ENCODE measurements at places on chromosomes 13 and 19.

- DNase-seq = no peak
Observed at GRCh38 chr13:22086597-22087330, 415.9 kb downstream of the FGF9 start.

- DNase-seq = no peak
Observed at GRCh38 chr19:35073516-35073915, 32.0 kb downstream of the HPN start.

DNA sequence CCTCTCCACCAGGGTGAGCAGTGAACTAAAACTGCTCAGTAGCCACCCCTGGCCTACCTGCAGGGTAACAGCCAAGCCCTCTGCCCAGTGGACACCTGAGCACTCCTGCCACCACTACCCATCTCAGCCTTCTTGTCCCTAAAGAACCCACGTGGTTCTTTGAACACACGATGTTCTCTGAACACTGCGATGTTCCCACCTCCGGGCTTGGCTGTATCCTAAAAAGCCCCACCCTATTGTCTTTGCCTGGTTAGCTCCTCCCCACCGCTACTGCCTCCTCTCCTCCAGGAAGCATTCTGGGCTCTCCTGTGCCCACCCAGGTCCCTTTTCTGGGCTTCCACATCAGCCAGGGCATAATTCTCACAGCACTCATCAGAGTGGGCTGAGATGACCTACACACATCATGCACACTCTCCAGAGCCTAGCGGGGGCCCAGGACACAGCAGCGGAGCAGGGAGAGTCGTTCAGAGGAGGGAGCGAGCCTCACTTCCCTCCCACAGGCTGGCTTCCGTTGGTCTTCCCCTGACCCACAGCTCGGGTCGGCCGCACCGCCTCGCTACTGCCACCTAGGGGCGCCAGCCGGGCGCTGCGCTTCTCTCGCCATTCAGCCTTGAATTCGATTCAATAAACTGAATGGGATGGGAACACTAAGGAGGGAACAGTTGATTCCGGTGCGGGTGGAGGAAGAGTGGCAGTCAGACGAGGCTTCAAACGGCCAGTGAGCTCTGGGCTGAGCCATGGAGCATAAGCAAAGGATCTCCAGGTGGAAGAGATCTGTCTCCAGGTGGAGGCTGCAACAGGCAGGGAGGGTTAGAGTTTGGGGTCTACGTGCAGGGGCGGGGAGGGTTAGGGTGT is 3.2 kb downstream of the ELAVL1 start:
- no peak for DNase-seq

- no peak for DNase-seq
Observed at GRCh38 chr13:34772881-34773280, 169.2 kb upstream of the NBEA start.

- DNase-seq = no peak
Observed at GRCh38 chr19:38433268-38433733, at the start of gene RYR1. TSS of gene RYR1 (plus strand) at chr19:38433691. CDS start at chr19:38433830, 139 bp downstream.

DNA sequence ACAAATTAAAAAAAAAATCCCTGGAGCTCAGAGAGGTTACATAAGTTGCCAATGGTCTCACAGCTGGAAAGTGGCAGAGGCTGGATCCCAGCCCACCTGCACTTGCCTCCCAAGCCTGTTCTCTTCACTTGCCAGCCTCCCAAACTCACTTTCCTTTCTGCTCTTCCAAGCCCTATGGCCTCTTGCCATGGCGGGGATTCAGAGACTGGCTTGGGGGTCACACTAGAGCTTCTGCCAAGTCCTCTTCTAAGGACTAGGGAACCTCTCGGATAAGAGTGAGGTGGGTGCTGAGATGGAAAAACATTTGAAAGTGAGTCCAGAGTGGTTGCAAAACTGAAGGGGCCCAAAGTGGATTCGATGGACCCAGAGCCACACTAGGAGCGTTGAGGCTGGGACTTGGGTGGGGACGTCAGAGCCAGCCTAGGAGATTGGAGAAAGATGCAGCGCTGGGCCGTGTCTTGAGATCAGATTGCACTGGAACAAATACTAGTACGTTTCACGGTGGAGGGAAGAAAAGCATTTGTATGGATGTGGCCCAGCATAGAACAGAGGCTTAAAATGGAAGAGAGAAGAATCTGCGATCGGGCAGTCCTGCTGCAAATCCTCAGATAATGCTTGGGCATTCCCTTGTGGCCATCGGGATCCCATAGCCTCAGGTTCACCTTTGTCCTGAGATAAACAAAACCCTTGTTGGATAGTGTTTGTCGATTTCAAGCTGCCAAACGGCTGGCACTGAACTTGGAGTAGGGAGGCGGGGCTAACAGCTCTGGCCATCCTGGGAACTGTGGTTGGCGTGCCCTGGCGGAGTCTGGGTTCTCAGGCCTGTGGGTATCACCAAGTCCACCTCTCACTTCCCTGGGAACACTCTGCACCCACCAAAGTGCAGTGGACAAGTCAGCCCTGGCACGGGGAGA is 84.8 kb downstream of the ING1 start:
- no peak for DNase-seq

DNA sequence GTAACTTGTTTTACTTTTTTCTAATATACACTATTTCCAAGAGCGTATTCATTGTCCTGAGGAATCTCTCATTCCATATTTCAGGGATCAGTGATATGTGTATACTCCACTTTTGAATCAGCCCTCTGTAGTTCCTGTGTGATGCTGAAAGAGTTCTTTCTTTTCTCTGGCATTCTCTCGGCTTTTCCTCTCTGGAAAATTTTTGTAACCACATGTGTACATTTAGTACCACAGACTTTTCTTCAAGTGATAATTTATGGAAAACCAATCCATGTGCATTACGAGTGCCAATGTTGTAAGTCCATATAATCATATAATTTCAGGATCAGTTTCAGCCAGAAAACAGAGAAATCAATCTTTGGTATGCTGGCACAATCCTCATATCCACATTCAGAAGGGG is 102.2 kb upstream of the MBNL2 start:
- no peak for DNase-seq

- no peak for DNase-seq
Observed at GRCh38 chr13:106548064-106548696, 12.7 kb upstream of the EFNB2 start.

DNA sequence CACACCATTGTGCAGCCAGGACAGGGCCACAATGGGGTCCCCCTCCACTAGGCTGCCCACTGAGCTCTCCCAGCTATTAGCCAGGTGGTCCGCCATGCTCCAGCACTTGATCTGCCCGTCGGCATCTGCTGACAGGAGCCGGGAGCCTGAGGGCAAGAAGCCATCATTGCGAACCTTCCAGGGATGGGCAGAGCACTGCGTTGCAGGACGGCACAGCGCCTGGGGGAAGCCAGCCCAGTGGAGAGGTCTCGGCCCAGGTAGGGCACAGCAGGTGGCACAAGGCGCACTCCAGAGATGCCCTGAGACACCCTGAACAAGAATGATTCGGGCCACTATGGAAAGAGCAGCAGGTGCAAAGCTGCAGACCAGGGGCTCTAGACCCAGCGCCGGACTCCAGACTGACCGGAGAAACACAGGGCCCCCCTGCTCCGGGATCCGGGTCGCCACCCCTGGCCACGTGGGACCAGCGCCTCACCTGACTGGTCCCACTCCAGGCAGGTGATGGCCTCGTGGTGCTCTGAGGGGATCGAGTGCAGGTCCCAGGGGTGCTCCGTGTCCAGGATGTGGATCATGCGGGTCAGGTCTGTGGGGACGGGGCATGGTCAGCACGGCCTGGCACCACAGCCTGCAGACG is 3.2 kb downstream of the MED16 start:
- DNase-seq = no peak

DNA sequence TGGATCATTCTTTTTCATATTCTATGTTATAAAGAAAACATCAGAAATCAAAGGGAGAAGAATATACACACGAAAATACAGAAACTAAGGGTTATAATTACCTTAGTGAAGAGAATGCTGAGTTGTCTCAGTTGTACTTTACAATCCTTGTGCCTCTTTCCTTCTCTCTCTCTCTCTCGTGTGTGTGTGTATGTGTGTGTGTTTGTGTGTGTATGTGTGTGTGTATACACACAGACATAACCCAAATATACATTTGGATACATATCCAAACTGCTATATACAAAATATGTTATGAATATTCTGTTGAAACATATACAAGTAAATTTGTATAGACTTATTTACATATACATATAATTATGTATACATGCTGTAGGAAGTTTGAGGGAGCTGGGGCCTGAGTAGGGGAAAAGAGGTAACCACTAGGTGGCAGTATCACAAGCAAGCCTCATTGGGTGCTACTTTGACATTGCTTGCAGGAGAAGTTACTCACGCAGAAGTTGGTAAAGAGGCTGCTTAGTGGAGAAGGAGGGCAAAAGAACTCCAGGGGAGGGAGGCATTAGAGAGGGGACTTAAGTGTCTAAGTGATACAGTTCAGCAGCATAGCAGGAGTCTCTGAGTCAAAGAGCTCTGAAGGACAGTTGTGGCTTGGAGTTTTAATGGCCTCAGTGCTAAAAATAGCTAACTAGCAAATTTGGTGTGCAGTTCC is 465.1 kb upstream of the PCDH20 start:
- peak; percentile 6 for DNase-seq

Data from epithelial cell of proximal tubule (primary cell).